Activated CD4-positive, alpha-beta T cell treated with anti-CD3 and anti-CD28 coated beads for 1 hour (primary cell): ENCODE measurements at places on chromosomes 2 and 18.

GRCh38 chr2:101698844-101699754, 1.6 kb downstream of the MAP4K4 start:
- no peak for DNase-seq

DNA sequence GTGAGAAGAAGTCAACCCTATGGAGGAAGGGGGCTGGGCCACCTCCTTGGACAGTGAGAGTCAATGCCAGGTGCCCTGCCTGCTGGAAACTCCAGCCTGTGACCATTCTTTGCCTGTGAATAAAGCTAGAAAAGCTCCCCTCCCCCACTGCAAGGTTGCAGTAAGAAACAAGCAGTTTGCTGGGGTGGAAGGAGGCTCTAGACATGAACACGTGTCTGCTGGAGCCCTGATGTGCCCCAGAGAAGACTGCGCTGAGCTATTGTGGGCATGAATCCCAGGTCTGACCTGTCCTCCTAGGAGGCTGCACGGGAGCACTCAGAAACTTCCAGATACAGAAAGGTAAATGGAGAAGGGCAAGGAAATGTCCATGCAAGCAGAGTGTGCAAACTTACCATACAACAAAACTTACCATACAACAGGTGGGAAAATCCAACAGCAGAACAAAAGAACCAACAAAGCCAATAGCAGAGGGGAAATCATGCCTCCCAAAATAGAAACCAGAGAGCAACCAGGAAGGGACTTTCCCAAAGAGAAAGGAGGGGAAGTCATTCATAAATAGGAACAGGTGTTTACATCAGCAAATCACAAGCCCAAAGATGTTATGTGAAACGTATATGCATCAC, 278.7 kb downstream of the BCL2 start:
- DNase-seq = no peak

GRCh38 chr18:80042785-80043184, 8.6 kb downstream of the RBFA start:
- no peak for DNase-seq

DNA sequence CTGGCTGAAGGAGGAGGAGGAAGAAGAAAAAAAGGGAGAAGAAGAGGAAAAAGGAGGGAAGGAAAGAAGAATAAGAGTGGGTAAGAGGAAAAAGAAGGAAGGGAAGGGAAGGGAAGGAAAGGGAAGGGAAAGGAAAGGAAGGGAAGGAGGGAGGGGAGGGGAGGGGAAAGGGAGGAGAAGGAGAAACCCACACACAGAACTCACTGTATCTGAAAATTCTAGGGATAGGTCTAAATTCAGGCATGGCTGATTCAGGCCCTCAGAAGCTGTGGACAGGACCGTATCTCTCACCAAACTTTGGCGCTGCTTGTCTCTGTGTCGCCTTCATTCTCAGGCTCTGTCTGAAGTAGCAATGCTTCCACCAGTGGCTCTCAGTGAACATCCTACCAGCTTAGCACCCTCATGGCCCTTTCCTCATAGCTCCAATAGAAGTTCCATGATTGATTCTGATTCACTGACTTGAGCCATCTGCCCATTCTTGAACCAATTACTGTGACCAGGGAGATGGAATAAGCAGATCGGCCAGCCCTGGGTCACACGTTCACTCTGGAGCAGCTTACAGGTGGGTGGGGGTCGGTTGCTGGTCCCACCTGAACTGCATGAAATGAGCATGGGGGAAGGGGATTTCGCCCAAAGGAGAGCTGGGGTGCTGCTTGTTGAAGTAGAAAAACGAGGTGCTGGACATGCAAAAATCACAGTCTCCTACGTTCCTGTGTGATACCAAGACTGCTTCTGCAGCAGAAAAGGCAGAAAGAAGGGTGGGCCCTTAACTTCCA, 59.7 kb downstream of the TTC32 start:
- no peak for DNase-seq

DNA sequence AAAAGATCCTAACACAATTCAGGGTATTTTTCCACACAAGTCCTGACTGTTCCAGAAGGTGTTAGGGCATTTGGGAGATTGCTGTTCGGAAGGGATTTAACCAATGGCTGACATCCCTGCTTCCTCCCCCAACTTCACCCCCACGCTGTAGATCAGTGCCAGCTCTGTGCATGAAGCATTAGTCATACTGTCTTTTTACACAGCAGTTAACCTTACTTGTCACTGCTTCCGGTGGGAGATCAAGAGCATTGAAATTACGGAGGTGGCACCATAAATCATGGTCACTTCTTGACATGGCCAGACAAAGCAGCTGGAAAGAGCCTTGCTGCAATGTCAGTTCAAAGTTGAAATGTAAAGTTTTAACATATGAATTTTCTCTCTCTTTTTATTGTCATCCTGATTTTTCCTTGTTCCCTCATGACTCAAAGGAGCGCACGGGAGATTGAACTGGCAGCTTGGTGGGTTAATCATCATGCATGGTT, 70.2 kb downstream of the HRH4 start:
- no peak for DNase-seq
